ENCODE measurements at places on chromosomes 7 and 10. TPM values are rescaled to one million over a fixed set of nuclear protein-coding genes. Genes with fewer than 3 reads are reported as not detected.

DNA sequence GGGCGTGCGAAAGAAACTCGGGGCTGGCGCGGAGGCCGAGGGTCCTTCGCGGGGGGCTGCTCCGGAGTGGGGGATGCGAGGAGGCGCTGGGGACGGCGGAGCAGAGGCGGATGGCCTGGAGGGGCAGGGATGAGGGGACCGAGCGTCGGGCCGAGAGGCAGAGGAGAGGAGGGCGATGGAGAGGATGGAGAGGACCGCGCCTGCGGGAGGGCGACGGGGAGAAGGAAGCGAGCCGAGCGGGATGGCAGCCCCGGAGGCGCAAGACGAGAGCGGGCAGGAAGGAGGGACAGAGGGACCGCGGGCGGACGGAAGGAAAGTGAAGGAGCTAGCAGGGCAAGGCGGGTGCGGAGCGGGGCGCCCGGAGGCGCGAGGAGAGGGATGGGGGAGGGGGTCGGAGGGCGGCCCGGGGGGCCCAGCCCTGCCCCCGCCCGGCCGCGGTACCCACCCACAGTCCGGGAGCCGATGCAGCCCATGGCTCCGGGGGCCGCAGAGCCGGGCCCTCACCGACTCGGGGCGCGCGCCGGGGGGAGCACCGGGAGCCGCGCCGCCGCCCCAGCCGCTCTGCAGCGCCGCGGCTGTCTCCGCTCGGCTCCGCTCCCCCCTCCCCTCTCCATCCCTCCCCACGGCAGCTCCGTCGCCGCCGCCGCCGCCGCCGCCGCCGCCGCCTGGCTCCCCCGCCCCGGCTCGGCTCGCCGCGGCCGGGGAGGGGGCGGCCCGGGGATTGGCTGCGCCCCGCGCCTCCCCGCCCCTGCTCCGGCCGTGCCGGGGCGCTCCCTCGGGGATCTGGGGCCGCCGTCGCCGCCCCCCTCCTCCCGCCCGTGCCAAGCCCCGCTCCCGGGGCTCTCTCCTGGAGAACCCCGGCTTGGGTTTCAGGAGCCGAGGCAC is at the start of gene FAM131B:
FAM131B (minus strand) TSS at position 583 of the 885 bp plus-strand sequence; CDS start at position 473, 110 bp downstream.
- no peak for DNase-seq

DNA sequence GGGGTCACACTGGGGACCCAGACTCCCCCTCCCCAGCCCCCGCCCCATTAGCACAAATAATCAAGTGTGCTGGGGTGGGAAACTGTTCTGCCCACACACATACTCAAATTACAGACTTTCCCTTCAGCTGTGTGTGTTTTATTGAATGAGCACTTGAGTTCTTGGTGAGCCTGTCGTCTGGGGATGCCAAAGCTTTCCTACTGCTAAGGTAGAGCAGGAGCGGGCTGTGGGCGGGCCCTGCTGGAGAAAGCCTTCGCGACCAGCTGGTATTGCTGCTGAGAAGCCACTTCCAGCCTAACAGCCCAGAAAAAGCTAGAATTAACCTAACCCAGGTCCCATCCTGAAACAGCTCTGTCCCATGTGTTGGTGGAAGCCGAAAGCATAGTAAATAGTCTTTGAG is 87.0 kb upstream of the KMT2E start:
- peak; percentile 53 for DNase-seq

The WAPL gene
- total RNA-seq, result 49.6 TPM

GRCh38 chr10:17033529-17034260 is 95.9 kb downstream of the CUBN start:
- no peak for DNase-seq

GRCh38 chr7:207418-208129 is 15.2 kb downstream of the FAM20C start:
- DNase-seq, result no peak

DNA sequence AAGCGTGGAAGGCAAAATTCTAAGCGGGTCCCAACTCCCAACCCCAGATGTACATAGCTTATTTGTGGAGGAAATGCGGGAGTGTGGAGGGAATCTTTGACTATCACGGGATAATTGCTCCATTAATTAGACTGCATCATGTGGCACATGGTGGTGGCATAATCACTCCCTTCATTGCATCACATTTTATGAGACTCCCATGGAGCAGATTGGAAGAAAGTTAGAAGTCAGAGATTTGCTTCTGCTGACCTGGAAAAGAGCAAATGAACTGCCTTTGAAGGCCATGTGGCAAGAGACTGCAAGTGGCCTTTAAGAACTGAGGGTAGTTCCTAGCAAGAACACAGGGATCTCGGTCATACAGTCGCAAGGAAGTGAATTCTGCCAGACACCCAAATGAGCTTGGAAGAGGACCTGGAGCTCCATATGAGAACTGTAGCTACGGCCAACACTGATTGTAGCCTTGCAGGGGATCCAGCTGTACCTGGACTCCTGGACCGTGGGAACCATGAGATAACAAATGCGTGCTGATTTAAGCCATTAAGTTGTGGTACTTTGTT is 37.1 kb upstream of the ITGB1 start:
- no peak for DNase-seq

The NACAD gene
- total RNA-seq, result 11.7 TPM

The SUV39H2 gene
- total RNA-seq, result 38.4 TPM

The NEUROD6 gene
- not detected for total RNA-seq

- no peak for DNase-seq
Measured at GRCh38 chr10:31557854-31558253, 238.8 kb downstream of the ZEB1 start.

DNA sequence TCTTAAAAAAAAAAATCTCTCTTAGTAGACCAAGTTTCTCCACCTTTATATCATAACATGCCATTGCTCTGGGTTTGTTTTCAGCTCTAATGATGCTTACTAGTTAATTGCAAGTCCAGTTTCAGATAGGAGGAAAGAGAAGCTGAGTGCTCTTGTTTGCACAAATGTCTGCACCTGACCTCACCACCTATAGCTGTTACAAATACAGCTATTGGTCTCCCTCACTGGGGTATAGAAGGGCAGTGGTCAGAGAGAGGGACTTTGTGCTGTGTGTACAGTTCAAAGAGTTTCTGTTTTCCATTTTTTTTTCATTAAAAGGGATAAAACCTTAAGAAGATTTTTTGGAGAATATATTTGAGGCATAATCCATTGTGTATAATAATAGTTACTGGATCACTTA is 52.7 kb downstream of the TAS2R16 start:
- no peak for DNase-seq

The AEBP1 gene
- 52.2 TPM for total RNA-seq

DNA sequence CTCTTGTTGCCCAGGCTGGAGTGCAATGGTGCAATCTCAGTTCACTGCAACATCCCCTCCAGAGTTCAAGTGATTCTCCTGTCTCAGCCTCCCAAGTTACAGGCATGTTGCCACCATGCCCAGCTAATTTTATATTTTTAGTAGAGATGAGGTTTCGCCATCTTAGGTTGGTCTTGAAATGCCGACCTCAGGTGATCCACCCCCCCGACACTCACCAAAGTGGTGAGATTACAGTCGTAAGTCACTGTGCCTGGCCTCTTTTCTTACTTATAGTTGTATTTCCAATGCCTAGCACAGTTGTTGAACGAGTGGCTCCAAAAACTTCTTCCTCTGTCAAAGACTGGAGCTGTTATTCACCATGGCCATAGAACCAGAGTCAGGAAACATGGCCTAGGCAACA is 6.7 kb downstream of the RNF216 start:
- DNase-seq, result no peak

The DRGX gene
- total RNA-seq, result not detected

- no peak for DNase-seq
Measured at GRCh38 chr10:99450624-99451498, 20.4 kb upstream of the GOT1 start.

DNA sequence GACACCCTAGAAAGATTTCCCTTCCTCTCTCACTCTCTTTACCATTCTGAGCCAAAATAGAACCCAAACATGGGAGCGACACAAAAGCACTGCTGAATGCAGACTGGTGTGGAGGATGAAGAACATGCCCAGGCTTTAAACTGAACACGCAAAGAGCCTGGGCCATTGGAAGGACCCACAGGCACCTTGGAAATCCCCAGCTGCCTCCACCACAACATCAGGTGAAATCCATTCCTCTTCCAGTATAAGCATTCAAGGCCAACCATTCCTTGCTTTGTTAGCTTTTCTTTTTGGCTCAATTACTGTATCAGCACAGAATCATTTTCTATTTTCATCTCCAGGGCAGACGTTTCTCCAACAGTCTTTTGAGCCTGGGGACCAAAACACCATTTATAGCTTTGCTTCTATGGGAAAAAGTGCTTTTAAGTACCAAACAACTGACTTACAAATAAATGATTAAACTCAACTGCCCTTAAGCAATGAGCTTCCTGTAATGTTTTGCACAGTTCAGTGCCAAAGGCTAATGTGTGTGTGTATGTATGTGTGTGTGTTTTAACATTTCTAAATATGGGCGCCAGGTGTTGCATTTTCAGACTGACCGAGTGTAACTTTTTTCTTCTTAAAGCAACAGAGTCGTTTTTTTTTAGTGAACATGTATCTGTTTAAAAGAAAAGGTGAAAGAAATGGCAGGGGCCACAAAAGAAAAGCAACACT is 16.2 kb upstream of the BLNK start:
- DNase-seq, result no peak

- DNase-seq, result no peak
Measured at GRCh38 chr10:96410296-96410695, 51.5 kb upstream of the OPALIN start.

The TCERG1L gene
- total RNA-seq, result 0.53 TPM

The RBAK gene
- 20.0 TPM for total RNA-seq

The GIMAP6 gene
- not detected for total RNA-seq

DNA sequence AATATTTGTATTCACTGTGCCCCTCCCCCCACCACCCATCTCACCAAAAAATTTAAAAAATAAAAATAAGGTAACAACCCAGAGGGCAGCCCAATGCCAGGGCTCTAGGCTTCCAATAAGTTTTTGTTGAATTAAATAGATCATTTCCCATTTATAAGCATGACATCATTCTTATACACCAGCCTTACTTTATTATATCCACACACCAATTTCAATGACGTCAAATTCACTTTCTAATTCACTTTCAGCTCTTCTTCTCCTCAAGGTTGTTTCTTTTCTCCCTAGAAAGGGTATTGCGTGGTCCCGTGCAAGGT is 1.2 kb upstream of the DKK1 start:
- DNase-seq, result no peak

GRCh38 chr10:131933016-131933695 is 32.3 kb downstream of the PPP2R2D start:
- no peak for DNase-seq

- DNase-seq, result no peak
Measured at GRCh38 chr10:110840225-110840922, 31.4 kb upstream of the PDCD4 start.

The GPR22 gene
- not detected for total RNA-seq

The STEAP1B gene
- total RNA-seq, result 1.2 TPM

DNA sequence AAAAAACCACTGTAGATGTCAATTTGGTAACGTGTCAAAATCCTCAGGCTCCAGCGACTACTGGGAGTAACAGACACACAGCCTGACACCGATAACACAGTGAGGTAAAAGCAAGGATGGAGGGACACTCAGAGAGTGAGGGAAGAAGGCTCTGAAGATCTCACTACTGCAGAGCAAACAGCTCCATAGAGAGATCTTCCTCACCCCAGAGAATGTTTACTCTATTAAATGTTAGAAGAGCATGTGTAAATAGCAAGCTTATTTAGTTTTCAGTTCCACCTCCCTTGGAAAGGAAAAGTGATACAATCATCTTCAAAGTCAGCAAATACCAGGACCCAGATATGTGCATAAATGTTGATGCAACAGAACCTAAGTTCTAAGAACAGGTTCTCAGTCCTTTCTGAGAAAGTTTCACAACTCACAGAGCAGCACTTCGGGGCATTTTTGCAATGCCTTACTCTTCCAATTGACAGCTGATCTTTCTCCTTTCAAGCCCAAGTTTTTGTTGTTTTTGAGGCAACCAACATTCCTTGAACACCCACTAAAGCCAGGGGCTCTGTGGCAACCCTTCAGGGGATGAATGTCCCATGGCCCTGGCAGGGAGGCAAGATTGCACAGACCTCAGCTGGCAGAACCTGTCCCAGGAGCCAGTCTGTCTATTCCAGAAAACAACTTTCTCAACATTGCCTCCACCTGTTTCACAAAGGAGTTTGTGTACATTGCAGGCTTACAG is 177.4 kb downstream of the SFMBT2 start:
- no peak for DNase-seq

- no peak for DNase-seq
Measured at GRCh38 chr7:150358988-150359621, 9.5 kb upstream of the REPIN1 start.

- DNase-seq, result no peak
Measured at GRCh38 chr10:130218936-130219335, 82.7 kb downstream of the GLRX3 start.

The HABP2 gene
- 112 TPM for total RNA-seq

DNA sequence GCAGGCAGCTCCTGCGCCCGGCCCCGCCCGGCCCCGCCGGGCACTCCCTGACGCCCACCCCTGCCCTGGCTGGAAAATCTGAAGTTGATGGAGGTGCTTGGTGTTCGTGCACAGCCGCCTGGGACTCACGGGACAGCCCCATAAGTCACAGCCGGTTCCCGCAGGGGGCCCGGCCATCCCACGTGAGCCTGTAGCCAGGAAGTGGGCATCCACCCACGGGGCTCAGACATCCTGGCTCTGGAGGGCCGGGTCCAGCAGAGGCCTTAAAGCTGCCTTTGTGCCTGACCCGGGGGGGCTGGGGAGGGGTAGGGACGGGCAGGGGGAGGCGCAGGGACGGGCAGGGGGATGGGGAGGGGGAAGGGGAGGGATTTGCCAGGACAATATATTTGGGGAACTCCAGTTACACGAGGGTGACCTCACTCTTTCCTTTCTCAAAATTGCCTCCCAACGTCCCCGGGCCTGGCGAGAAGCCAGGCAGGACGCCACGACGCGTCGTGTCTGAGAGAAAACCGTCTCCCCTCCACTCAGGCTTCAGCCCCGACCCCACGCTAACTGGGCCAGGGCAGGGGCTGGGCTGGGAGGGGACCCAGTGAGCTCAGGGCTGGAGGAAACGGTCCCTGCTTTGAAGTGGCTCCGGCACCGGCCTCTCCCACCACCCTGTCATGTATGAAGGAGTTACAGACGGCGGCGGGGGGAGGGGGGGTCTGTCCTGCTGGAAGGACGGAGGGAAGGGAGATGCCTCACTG is 82.1 kb upstream of the PDGFA start:
- DNase-seq, result no peak

The TPK1 gene
- total RNA-seq, result 2.5 TPM

DNA sequence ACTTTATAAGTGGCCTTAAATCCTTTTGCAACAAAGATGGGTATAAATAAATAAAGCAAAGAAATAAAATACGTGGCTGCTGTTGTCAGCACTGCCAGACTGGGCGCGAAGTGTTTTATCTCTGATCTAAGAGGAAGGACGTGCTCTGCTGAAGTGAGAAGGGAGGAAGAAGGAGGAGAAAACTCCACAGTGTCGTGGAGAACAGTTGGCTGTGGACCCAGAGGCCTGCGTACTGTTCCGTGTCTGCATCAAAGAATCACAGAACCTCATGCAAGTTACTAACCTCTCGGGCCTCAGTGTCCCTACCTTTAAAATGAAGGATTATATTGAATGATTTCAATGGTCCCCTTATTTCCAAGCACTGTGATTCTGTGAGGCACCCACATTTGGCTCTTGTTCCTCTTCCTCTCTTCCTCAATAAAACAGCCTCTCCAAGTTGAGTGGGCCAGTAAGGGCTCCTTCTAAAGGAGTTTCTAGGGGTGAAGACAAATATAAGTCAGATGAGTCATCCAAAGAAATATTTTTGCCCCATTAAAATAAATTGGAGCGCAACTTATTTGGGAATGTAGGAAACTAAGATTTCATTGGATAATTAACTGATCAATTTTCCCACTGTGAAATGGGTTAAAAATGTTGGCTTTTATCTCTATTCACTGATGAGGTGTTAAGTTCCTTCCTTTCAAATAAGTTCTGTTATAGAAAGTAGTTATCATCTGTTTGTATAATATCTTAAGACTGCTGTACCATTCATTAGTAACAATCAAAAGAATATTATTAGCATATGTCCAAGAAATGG is 126.9 kb upstream of the EFCAB10 start:
- DNase-seq, result no peak
